ENCODE measurements at places on chromosomes 16 and 17. TPM values are rescaled to one million over a fixed set of nuclear protein-coding genes. Genes with fewer than 3 reads are reported as not detected.

DNA sequence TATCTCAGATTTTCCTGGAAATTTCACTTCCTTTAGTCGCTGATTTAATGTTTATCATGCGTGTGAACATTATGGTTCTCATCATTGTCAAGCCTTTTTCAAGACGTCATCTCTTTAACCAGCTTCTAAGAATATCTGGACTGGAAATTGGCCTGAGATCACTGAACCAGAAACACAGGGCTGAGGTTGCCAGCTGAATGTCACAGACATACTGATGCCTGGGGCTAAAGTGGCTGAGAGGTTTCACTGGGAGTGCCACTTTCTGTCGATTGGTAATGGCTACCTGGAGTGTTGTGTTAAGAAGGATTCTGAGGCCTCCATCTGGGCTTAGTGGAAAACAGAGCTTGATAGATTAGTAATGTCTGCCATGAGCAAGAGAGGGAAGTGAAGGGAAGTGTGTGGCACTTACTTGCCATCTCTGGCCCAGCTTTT, 54.2 kb downstream of the CRISPLD2 start:
- no peak for DNase-seq

GRCh38 chr16:72856797-72857196, 191.1 kb downstream of the ZFHX3 start:
- no peak for DNase-seq

GRCh38 chr17:51159604-51160003, 6.2 kb downstream of the NME1 start:
- no peak for DNase-seq

DNA sequence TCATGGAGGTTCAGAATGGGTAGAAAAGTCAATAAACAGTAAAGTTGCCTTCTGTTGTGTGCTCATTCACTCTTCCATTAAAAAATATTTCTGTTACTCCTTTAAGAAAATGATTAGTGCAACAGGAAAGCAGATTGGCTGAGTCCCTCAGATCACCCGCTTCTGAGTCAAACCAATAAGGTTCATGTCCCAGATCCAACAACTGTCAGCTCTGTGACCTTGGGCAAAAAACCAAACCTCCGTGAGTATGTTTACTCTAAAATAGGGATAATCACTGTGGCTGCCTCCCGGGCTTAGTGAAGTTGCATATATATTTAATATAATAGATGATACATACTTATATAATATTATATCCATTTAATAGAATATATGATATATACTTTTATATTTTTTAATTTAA, 698.5 kb upstream of the RBFOX1 start:
- DNase-seq: no peak

DNA sequence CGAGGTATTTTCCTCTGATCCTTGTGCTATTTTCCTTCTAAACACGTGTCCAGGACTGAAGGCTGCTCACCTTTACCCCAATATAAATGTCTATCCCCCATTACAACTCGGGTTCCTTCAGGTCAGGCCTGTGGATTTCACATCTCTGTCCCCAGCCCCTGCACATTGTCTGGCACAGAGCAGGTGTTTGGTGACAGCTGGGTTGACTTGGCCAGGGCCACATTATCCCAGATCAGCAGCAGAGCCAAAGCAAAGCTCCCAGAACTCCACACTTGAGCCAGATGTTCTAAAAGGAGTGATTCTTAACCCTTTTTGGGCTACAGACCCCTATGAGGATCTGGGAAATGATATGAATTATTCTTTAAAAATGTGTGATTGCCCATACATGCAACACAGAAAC, 18.0 kb upstream of the SPATA32 start:
- peak; percentile 57 for DNase-seq

GRCh38 chr16:75420987-75421819, 12.1 kb downstream of the CFDP1 start:
- peak; percentile 49 for DNase-seq

GRCh38 chr17:69864462-69864861, 210.6 kb upstream of the KCNJ16 start:
- no peak for DNase-seq

- DNase-seq: no peak
Observed at GRCh38 chr17:61422116-61422799, 22.6 kb downstream of the TBX2 start.

DNA sequence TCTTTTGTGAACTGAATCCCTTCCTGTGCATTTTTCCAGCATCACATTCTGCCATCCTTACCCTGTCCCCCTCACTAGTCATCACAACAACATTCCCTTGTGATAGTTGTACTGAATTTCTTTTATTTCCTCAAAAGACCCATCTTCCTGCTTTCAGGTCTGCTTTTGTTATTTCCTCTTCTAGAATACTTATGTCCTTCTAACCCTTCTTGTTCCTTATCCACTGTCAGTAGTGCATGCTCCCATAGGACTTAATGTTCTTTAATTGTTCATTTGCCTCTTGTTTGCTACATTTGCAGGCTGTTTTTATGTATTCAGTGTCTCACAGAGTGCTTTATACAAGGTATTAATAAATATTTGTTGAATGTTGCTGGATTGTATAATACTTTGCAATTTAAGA, 73.0 kb downstream of the BCAS3 start:
- no peak for DNase-seq

- DNase-seq: no peak
Observed at GRCh38 chr16:67750466-67750865, 31.4 kb upstream of the GFOD2 start.

Gene IRX6
- polyA plus RNA-seq: 0.61 TPM

Gene HNF1B
- polyA plus RNA-seq: 0.14 TPM

Gene KCNH6
- polyA plus RNA-seq: not detected

Gene TEX19
- not detected for polyA plus RNA-seq

All from muscle of back (tissue), 13 donors.